ENCODE measurements at places on chromosomes 7 and 10. TPM values are rescaled to one million over a fixed set of nuclear protein-coding genes. Genes with fewer than 3 reads are reported as not detected.

Gene THSD7A
- total RNA-seq = 1.0 TPM

Gene UCN3
- total RNA-seq = not detected

Gene C10orf62
- not detected for total RNA-seq

Gene EBF3
- under 0.01 TPM for total RNA-seq

Gene BPGM
- 32.6 TPM for total RNA-seq

Gene SPDYE1
- not detected for total RNA-seq

Gene SFRP4
- total RNA-seq = 1.4 TPM

Measured in melanocyte of skin (primary cell).